ENCODE measurements at places on chromosomes 6 and 20. TPM values are rescaled to one million over a fixed set of nuclear protein-coding genes. Genes with fewer than 3 reads are reported as not detected.
A peak's percentile ranks its signal among the peaks of the same experiment; 100 is the strongest.

PRRT1 gene
- total RNA-seq: 0.17 TPM

RAB44 gene
- 0.09 TPM for total RNA-seq

BPI gene
- not detected for total RNA-seq

PLA2G7 gene
- total RNA-seq: not detected

GGTLC1 gene
- total RNA-seq: not detected

ANGPT4 gene
- not detected for total RNA-seq

GRCh38 chr6:137229075-137229759 is 10.0 kb upstream of the IFNGR1 start:
- no peak for DNase-seq

- no peak for DNase-seq
These were observed 102.0 kb downstream of the ARID1B start for GRCh38 chr6:156879186-156879585.

- no peak for DNase-seq
These were observed 24.5 kb upstream of the KIFC1 start for GRCh38 chr6:33367009-33367714.

DNA sequence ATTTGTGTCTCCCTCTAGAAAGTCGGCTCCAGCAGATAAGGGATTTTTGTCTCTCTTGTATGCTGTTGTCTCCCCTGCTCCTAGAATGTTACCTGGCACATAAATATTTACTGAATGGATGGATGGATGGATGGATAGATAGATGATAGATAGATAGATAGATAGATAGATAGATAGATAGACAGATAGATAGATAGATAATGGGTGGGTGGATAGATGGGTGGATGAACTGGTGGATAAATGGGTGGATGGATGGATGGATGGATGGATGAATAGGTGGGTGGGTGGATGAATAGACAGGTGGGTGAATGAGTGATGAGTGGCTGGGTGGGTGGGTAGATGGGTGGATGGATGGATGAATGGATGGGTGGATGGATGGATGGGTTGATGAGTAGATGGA is 185.0 kb downstream of the NFATC2 start:
- no peak for DNase-seq

DNA sequence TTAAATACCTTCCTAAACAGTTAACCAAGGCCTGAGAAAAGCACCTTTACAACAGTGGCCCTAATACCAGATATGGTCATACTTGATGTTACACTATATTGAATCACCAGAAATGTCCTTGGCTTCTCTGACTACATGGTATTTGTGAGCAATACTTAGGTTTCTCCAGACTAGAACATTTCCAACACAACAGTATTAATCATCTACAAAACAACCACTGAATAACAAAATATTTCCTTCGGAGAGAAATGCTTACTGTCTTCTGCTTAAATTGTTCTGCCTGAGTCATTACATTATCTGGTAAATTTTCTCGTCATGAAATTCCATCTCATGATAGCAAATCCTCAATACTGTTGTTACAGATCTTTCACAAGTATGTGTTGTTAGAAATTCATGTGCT is 252.9 kb upstream of the RUNX2 start:
- peak; percentile 74 for DNase-seq

GRCh38 chr6:149259753-149260152 is 57.8 kb upstream of the TAB2 start:
- DNase-seq: no peak

DNA sequence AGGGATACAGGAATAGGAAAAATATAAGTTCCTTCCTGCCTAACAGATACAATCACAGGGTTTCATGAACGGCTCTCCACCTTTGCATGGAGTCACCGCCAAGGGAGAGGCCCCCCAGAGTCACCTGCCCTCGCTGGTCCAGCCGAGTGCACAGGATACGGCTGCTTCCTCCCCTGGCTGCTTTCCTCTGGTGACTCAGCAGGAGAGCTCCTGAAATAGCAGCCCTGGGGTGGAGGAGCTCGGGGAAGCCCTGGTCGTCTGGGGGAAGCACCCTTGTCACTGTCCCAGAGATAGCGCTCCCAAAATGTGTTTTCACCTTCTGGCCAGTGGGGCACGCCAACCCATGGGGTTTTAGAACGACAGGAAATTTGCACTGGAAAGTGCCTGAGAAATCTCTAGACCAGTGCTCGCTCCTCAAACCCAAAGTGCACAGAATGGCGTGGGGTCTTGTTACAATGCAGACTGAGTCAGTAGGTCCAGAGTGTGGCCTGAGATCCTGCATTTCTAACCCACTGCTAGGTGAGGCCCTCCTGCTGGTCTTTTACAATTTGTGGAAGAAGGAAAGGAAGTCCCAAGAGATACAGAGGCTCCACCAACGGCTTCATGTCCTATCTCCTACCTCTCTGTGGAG is 35.9 kb upstream of the FAM50B start:
- peak; percentile 66 for DNase-seq

- no peak for DNase-seq
These were observed 77.9 kb upstream of the PAK5 start for GRCh38 chr20:9916761-9917160.

DNA sequence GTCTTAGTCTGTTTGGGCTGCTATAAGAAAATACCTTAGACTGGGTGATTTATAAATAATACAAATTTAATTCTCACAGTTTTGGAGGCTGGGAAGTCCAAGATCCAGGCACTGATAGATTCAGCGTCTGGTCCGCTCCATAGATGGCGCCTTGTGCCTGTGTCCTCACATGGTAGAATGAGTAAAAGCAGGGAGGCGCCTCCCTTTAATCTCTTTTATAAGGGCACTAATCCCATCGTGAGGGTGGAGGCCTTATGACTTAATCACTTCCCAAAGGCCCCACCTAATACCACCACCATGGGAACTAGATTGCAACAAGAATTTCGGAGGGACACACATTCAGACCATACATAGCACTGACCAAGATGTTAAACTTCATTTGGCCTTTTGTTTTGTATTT is 91.2 kb upstream of the TMEM181 start:
- peak; percentile 25 for DNase-seq

- no peak for DNase-seq
These were observed 99.3 kb downstream of the PSMB1 start for GRCh38 chr6:170453586-170454511.

GRCh38 chr6:131946992-131947955 is 3.9 kb downstream of the CCN2 start:
- no peak for DNase-seq

Measured in MCF 10A (cell line).